Stimulated activated CD8-positive, alpha-beta memory T cell treated with anti-CD3 and anti-CD28 coated beads, Interleukin-4, amount 100 ng/mL, for 4 hours (primary cell): ENCODE measurements at places on chromosomes 6 and 20.
A peak's percentile ranks its signal among the peaks of the same experiment; 100 is the strongest.

DNA sequence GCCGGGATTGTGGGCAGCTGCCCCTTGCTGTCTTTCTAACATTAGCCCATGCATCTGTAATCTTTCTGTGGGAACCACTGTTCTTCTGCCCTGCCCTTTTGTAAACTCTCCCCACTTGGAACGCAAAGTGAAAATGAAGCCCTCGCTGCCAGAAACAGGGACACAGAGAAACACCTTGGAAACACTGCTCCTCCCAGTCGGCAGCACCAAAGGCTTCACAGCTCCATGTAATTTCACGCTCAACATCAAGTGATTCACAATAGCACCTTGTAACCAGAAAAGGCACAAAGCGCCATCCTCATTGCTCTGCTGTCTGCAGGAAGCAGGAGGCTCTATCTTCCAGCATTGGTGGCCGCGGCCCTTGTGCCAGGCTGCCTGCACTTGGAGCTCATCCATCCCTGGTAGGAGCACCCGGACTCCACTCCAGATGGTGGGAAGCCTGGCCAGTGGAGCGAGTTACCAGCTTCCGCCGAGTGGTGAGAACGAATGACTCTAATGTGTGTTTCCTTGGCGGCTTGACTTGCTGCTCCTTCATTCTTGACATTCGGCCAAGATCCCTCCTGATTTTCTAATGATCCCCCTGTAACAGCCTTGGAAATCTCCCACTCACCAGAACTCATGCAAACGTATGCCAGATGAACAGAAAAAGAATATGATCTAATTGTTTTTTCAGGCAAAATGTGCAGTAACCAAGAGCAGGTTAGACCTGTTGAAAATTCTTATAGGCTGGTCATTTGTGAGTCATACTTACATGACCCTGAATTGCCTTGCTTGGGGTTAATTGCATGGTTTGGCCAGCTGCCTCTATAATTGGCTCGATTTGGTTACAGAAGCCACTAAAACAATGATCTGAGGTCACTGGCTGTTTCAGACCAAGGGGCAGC lies 169.1 kb upstream of the CDYL start:
- no peak for DNase-seq

GRCh38 chr20:49810491-49811190 lies 2.0 kb upstream of the SLC9A8 start:
- DNase-seq, result no peak

DNA sequence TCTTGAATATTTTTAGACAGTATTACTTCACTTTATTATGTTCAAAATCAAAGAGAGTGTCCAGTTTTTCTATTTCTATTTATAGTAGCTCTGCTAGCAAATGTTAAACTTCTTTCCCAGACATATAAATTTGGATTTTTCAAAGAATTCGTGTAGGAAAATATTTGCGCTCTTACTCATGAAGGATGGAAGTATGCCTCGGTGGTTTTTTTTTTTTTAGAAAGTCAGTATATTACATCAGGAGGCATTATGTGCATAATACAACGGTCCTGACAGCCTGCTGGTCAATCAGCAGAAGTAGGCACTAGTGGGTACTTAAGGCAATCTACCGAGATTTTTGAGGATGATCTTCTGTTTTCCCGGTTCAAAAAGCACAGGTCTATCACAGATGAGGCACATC lies 249.3 kb downstream of the TBX18 start:
- no peak for DNase-seq

- DNase-seq, result no peak
Observed at GRCh38 chr20:49560186-49560585, 7.8 kb downstream of the PTGIS start.

- no peak for DNase-seq
Observed at GRCh38 chr6:138092686-138093085, 14.5 kb downstream of the PERP start.

GRCh38 chr6:35724059-35724458 lies 12.8 kb upstream of the ARMC12 start:
- DNase-seq, result no peak

DNA sequence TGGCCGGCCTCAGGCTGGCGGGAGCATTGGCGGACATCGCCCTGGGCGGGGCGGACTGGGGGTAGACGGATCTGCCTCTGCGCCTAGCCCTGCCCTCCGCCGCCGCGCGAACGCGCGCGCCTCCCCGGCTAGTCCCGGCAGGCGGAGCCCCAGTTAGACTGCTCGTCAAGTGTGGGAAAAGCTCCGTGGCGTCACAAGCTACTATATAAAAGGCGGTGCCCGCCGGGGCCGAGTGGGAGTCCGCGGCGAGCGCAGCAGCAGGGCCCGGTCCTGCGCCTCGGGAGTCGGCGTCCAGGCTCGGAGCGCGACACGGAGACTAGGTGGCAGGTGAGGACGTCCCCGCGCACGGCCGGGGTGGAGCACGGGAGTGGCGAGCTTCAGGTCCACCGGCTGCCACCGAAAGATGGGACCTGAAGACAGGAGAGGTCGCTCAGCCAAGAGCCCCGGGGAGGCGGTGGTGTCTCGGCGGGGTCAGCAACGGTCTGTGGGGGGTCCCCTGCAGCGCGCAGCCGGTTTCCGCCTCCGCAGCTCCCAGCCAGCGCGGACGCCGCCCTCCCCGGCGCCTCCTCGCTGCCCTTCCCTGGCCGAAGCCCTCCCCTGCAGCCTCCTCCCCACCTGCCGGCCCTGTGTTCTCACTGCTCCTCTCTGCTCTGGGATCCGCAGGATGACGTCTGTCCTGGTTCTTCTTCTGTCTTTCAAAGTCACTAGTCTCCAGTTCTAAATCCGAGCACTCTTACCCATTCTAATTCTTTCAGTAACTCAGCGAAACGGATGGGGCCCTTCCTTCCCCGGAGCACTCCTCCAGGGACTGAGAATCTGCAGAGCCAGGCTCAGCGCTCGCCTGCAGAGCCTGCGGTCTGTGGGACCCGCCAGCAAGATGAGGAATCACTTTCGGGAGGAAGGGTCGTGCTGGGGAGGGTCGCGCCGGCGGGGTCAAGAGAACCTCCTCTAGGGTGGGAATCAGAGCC lies 4.3 kb upstream of the RIPK1 start:
- peak; percentile 83 for DNase-seq

DNA sequence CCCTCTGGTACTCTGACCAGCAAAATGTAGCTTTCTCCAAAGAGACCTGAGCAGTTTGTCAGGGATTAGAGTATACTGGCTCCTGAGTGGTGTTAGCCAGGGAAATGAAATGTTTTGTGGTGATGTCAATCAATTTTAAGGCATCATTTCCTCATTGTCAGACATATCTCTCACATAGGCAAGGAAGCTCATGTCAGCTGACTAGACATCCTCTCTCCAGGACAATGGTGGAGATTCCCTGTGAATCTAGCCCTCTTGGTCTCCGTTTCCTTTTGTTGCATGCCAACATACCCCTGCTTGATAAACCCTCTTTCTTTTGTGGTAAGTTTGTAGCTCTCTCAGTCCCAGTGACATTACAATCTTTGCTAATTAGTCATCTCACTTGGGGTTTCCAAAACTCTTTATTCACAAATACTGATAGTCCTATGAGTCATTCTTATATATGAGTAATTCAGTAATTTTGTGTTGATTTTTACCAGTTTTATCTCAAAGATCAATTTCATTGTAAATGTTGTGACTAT lies 135.6 kb upstream of the PTPRK start:
- no peak for DNase-seq

- DNase-seq, result no peak
Observed at GRCh38 chr6:165858586-165858985, 195.5 kb upstream of the PDE10A start.

- DNase-seq, result no peak
Observed at GRCh38 chr20:36856691-36857635, 19.0 kb upstream of the TLDC2 start.

GRCh38 chr6:77548662-77549366 lies 85.5 kb upstream of the HTR1B start:
- no peak for DNase-seq

- no peak for DNase-seq
Observed at GRCh38 chr6:161161889-161162624, 111.8 kb downstream of the AGPAT4 start.

DNA sequence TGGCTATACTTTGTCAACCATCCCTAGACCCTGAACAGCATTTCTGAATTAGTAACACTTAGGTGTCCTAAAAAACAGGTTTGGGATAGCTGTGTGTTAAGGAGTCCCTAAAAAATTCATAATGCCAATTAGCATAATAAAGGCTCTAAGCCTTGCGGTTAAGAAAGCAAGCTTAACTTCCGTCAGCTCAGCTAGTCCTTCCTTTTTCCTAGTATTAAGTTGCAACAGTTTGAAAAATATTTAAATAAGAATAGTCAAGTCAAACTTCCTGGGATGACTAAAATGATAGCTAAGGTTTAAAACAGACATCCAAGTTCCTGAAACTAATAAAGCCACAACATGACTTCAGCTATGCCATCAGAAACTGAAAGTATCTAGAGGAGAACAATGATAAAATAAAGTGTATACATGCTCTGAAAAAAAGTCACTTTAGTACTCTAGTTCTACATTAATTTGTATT lies 3.5 kb downstream of the AKIRIN2 start:
- DNase-seq, result no peak

DNA sequence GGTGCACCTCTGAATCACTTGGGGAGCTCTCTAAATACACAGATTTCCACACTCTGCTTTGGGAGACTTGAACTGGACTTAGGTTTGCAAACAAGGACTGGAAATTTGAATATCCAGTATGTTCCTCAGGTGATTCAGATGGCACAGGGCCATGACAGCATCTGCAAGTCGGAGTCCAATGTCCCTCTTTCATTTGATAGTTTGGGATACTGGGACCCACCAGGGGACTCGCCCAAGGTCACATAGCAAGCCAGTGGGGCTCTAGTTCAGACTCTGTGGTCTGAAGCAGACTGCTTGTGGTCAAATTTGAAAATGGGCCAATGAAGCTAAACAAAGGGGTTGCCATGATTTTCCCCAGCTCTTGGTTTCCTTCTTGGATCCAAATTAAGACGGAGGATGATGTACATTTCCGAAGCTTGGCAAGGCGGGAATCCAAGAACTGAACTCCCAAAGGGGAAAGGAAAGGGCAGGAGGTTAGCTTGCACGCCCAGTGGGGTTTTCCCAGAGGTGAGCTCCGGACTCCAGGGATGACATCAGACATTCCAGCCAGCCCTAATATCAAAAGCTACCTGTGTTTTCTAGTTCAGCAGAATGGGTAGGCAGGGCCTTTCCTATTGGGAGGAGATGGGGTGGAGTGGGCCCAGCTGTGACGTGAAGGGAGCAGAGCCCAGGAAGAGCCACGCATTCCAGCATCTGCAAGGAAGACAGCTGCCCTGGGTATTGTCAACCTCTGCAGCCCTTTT lies 3.4 kb upstream of the SYS1 start:
- DNase-seq, result no peak

DNA sequence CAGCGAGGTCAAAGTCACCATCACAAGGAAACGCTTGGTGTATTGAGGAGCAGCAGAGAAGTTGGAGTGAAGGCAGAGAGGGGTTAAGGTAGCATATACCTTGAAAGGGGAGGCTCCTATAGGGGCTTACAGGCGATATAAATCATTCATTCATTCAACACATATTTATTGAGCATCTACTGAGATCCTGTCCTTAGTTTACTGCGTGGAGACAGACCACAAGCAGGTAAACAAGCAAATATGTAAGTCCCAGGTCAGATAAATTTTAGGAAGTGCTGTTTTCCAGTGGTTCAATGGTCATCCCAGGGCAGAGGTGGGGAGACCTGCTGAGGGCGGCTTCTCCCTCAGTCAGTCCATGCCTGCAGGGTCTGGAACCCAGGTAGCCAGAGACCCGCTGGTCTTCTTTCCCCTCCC lies 761 bp upstream of the DNMT3B start:
- DNase-seq, result no peak

- no peak for DNase-seq
Observed at GRCh38 chr6:101935732-101936131, 542.2 kb downstream of the GRIK2 start.

DNA sequence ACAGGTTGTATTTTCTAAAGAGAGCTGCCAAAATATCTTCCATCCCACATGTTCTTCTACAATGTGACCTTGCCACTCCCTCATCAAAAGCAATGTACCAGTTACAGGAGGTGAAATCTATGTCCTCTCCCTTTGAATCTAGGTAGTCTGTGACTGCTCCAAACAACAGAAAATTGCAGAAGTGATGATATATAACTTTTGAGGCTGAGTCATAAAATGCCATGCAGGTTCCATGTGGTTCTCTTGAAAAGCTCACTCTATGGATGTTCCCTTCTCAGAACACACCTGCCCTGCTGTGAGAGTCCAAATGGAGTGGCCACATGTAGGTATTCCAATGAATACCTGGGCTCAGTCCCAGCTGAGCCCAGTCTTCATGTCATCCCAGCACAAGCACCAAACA lies 16.9 kb upstream of the PHIP start:
- no peak for DNase-seq

DNA sequence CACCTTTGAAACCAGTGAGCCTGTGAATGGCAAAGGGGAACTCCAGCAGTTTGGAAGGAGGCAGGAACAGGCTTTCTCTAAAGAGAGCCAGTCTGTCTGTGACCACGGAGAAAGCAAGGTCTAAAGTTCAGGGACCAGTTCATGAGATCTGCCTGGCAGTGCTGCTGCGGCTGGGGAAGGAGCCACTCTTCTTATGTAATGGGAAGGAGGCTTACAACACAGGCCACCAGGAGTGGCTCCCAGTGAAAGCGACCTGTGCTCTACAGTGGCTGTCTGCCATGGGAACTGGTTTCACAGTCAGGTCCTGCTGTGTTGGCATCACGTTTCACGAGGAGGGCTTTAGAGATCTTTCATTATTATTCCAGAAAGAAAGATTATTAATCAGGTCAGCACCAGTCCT lies 291.9 kb upstream of the PRDM1 start:
- DNase-seq, result no peak

DNA sequence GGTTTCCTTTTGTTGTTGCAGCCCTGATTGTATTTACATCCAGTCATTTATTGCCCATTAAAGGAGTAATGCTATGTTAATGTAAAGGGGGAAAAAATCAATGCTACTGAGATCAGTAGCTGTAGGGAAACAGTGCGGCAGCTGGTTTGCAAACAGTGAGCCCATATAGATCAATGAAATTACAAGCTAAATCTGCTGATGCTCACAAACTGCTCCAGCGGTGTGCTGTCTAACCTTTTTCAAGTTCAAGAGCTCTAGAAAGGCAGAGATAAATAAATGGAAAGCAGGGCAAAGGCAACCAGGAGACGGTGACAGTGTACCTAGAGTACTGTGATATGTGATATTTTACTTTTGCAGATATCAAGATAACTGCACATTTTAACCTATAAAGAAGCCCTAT lies 449.0 kb upstream of the MMS22L start:
- DNase-seq, result no peak

- no peak for DNase-seq
Observed at GRCh38 chr6:134065706-134066105, 13.3 kb upstream of the SLC2A12 start.

GRCh38 chr6:165823609-165824326 lies 160.7 kb upstream of the PDE10A start:
- DNase-seq, result no peak

DNA sequence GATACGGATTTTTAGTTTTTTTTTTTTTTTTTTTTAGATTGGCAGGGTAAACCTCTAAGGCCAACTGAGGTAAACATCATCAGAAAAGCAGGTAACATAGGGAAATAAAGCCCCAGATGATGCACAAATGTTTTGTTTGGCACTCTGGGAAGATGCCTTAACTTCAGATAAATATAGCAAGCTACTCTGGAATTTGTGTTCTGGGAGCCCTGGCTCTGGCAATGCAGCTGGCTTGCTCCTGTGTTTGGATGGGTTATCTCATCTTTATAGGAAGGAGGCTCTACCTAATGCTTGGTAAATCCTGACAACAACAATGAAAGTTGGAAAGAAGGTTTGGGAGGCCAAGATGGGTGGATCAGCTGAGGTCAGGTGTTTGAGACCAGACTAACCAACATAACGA lies 77.4 kb downstream of the GFOD1 start:
- DNase-seq, result no peak
